ENCODE measurements at places on chromosomes 16 and 17. TPM values are rescaled to one million over a fixed set of nuclear protein-coding genes. Genes with fewer than 3 reads are reported as not detected.

The GPS1 gene
- 125 TPM for total RNA-seq

The TLCD3A gene
- 12.1 TPM for total RNA-seq

The CCL7 gene
- total RNA-seq = not detected

The AGRP gene
- not detected for total RNA-seq

The CHRNE gene
- 0.38 TPM for total RNA-seq

The GNGT2 gene
- 26.5 TPM for total RNA-seq

The ZNF423 gene
- not detected for total RNA-seq

The KRT27 gene
- total RNA-seq = not detected

The ARL2BP gene
- total RNA-seq = 29.9 TPM

The ZNF764 gene
- total RNA-seq = 15.7 TPM

The TBC1D3H gene
- not detected for total RNA-seq

The HP gene
- total RNA-seq = not detected

The GP1BA gene
- not detected for total RNA-seq

The SLC16A6 gene
- 8.4 TPM for total RNA-seq

The TBC1D3I gene
- total RNA-seq = 0.20 TPM

The TENT4B gene
- 23.0 TPM for total RNA-seq

The TBC1D3 gene
- total RNA-seq = 1.6 TPM

The NPIPB6 gene
- 1.1 TPM for total RNA-seq

The KRT33A gene
- total RNA-seq = not detected

The DNAI2 gene
- total RNA-seq = 0.37 TPM

The CUEDC1 gene
- total RNA-seq = 0.33 TPM

The HOXB3 gene
- 3.5 TPM for total RNA-seq

Measured in CD8-positive, alpha-beta memory T cell (primary cell).